ENCODE measurements at places on chromosomes 11 and 22. TPM values are rescaled to one million over a fixed set of nuclear protein-coding genes. Genes with fewer than 3 reads are reported as not detected.

LARGE2 gene
- total RNA-seq: 1.4 TPM

DNA sequence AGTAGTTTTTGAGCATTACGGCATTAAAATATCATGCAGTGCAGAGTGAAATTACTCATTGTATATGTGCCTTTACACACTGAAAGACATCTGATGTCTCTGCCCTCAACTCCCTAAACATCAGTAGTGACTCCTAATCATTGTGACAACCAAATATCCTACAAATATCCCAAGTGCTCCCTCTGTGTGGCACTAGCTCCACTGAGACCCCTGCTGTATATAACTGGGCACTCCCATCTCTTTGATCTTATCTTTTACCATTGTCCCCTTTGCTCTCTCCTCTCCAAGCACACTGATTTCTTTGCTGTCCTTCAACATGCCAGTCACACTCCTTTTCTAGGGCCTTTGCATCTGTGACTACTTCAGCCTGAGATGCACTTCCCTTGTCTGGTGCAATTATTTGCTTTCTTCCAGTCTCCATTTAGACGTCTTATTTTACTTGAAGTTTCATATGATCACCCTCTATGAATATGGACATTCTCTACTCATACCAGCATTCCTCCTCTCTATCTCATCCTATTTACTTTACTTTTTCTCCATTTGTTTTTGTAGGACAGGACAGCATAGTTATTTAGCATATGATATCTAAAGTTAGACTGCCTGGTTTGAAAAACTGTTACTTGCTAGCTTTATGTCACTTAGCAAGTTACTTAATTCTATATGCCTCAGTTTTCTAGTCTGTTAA, 2.4 kb downstream of the SLC5A12 start:
- no peak overlapping the region for H3K4me3 ChIP-seq
- H3K27ac ChIP-seq: no peak overlapping the region
- no peaks in the 10 kb centered on the region for H3K4me1 ChIP-seq

OR52A1 gene
- total RNA-seq: not detected

GRCh38 chr11:86230179-86230804, 14.3 kb upstream of the EED start:
- H3K36me3 ChIP-seq: no peaks in the 10 kb centered on the region
- H3K27ac ChIP-seq: no peak overlapping the region
- DNase-seq: no peak
- H3K27me3 ChIP-seq: no peaks in the 10 kb centered on the region
- H3K4me1 ChIP-seq: no peaks in the 10 kb centered on the region
- H3K4me3 ChIP-seq: no peak overlapping the region

DNA sequence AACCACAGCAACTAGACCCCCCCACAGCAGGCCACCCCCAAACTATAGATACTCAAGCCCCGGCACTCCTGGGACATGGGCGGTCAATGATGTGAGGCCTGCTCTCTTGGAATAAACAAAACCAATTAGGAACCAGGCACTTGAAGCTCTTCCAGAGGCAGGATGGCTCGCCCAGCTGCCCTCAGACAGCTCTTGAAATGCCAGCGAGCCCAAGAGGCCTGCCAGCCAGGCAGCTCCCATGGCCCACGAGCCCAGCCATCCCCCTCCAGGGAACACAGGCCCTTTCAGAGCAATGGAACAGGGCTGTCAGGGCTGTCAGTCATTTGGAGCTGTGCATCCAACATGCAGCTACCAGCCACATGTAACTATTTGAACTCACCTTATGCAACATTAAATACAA, 34.0 kb upstream of the TFIP11 start:
- no peak for DNase-seq
- no peaks in the 10 kb centered on the region for H3K27me3 ChIP-seq
- H3K36me3 ChIP-seq: no peaks in the 10 kb centered on the region
- no peak overlapping the region for H3K27ac ChIP-seq
- H3K4me1 ChIP-seq: no peaks in the 10 kb centered on the region

Measured in Panc1 (cell line).